ENCODE measurements at places on chromosomes 3 and 15. TPM values are rescaled to one million over a fixed set of nuclear protein-coding genes. Genes with fewer than 3 reads are reported as not detected.

ZPLD1 gene
- not detected for total RNA-seq

- peaks cover 14% of the 10 kb centered on the region for H3K4me1 ChIP-seq
- H3K27me3 ChIP-seq, result no peaks in the 10 kb centered on the region
- no peak overlapping the region for H3K4me3 ChIP-seq
- DNase-seq, result no peak
- H3K36me3 ChIP-seq, result no peaks in the 10 kb centered on the region
- no peak overlapping the region for H3K27ac ChIP-seq
Observed at GRCh38 chr15:100934726-100935125, 15.6 kb downstream of the LRRK1 start.

DNA sequence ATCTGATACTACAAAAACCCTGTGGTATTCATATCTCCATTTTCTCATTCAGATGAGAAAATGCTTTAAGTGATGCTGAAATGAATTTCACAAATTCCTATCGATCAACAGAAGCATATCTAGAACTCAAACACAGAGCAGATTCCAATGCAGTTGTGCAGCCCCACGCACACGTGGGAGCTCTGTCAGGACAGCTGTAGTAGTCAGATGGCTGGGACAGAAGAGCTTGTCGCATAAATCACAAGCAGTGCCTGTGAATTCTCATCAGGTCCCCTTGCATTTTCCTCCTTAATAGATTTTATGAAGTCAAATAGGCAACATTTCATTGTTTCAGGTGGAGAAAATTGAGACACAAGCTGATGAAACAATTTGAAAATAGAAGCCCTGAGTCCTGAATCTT is 792.3 kb downstream of the AGBL1 start:
- no peaks in the 10 kb centered on the region for H3K27me3 ChIP-seq
- H3K36me3 ChIP-seq, result no peaks in the 10 kb centered on the region
- H3K4me1 ChIP-seq, result peaks cover 4% of the 10 kb centered on the region
- no peak for DNase-seq
- no peak overlapping the region for H3K27ac ChIP-seq
- H3K4me3 ChIP-seq, result no peak overlapping the region

- H3K27ac ChIP-seq, result no peak overlapping the region
- H3K4me3 ChIP-seq, result no peak overlapping the region
Observed at GRCh38 chr3:127661600-127661999, 11.2 kb upstream of the ABTB1 start.

GRCh38 chr3:71050538-71051258 is 532.8 kb downstream of the FOXP1 start:
- H3K36me3 ChIP-seq, result no peaks in the 10 kb centered on the region
- no peaks in the 10 kb centered on the region for H3K27me3 ChIP-seq
- DNase-seq, result no peak

GRCh38 chr3:116994351-116994879 is 284.8 kb downstream of the TUSC7 start:
- H3K4me1 ChIP-seq, result no peaks in the 10 kb centered on the region
- H3K36me3 ChIP-seq, result no peaks in the 10 kb centered on the region
- H3K4me3 ChIP-seq, result no peak overlapping the region
- H3K27me3 ChIP-seq, result no peaks in the 10 kb centered on the region
- no peak for DNase-seq

GRCh38 chr3:194404365-194405140 is 5.5 kb upstream of the GP5 start:
- no peaks in the 10 kb centered on the region for H3K4me1 ChIP-seq
- H3K4me3 ChIP-seq, result no peak overlapping the region
- H3K27ac ChIP-seq, result no peak overlapping the region
- DNase-seq, result no peak
- H3K36me3 ChIP-seq, result peaks cover 15% of the 10 kb centered on the region

GRCh38 chr15:73758461-73758860 is 5.3 kb upstream of the INSYN1 start:
- peaks cover 18% of the 10 kb centered on the region for H3K4me1 ChIP-seq
- no peaks in the 10 kb centered on the region for H3K36me3 ChIP-seq
- no peak overlapping the region for H3K27ac ChIP-seq
- peaks cover 11% of the 10 kb centered on the region for H3K27me3 ChIP-seq
- H3K4me3 ChIP-seq, result no peak overlapping the region

DNA sequence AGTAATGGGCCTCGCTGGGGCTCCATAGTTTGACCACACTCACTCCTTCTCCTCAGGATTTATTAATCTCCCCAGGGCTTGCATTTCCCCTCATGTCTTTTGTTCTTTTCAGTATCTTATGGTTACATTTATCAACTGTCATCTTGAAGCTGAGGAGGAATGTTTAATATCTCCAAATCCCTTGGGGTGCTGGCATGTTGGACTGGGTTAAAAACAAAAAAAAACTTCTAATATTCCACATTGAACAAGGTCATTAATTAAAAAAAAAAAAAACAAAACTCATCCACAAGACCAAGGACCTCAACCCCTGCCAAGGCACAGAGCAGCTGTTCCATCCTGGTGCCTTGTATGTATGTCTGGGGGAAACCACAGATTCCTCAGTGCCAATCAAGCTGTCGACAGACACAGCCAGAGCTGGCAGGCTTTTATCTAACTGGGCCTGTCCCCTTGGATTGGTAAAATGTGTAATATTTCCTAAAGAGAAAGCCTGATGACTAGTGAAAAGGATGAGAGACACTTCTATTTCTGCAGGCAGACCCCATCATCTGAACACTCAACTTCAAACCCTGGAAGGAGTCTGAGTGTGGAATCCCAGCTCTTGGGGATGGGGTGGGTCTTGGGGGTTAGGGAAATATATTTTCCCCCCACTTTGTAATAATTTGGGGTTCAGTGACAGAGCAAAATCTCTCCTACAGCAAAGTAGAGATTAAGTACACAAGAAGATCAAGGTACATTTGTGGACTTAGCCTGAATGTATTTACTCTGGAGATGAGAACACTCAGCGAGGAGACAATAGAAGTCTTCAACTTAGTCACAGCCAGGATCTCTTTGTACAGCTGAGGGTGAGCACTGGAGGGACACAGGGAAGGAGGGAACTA is 69.1 kb downstream of the TTC23 start:
- peaks cover 30% of the 10 kb centered on the region for H3K4me1 ChIP-seq
- DNase-seq, result no peak
- peaks cover 22% of the 10 kb centered on the region for H3K36me3 ChIP-seq

GOLGA8T gene
- 1.0 TPM for total RNA-seq

DNA sequence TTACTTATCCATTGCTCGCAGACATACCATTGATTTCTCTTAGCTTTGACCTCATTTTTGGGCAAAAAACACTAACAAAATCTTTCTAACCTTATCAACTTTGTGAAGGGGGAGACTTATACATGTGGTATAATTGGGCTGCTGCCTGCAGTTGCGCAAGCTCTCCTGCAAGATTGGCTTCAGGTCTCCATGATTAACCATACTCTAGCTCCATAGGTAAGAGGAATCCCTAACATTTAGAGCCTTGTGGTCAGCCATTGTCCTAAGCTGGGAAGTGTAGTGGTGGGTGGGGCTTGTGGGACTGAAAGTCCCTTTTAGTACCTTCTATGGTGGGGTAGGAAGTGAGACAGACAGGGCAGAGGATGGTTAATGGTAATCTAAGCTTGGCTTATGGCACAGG is 179.6 kb upstream of the THRB start:
- DNase-seq, result no peak
- H3K27me3 ChIP-seq, result no peaks in the 10 kb centered on the region
- H3K27ac ChIP-seq, result no peak overlapping the region
- H3K36me3 ChIP-seq, result no peaks in the 10 kb centered on the region
- 0 out of 2 replicates have a peak, but pooled peaks cover 4% of the 10 kb centered on the region for H3K4me1 ChIP-seq

DNA sequence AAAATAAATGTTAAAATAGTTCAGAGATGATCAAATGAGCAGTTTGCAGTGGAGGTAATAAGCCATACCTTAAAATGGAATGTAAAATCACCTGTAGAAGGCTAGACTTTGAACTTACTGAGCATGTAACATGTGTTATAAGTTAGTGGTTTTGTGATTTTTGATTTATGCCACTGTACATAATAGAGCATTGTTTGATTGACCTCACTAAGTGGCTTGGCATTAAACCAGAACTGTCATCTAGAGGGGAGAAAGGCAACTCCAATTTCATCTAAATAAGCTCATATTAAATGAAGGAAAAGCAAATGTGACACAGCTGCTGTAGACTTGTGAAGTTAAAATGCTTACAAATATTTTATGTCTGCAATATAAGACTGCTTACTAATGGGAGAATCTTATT is 387.9 kb downstream of the ZIC1 start:
- no peaks in the 10 kb centered on the region for H3K36me3 ChIP-seq
- H3K4me1 ChIP-seq, result no peaks in the 10 kb centered on the region
- H3K4me3 ChIP-seq, result no peak overlapping the region

DNA sequence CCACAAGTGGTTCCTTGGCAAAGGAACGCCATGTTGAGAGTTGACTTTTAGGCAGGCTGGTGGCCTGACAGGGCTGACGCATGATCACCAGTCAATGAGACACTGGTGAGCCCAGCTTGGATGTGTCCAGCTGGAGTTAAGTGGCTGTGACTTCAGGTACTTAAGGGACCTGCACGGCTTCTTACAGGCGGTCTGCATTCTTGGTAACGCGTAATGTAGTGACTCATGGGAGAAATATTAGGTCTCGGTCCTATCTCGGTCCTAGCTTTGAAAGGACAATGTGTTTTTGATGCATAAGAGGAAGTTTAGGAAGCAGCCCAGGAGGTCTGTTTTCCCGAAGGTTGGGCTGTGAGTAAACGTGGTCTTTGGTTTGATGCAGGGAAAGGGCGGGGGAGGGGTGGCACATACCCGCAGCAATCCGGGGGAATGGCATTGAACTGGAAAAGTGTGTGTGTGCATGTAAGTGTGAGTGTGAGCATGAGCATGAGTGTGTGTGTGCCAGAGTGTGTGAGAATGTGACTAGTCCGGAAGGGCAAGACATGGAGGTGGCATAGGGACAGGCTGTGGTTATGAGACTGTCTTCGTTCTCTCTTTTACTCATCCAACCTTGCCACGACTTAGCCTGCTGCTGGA is 55.3 kb downstream of the FAM43A start:
- no peak for DNase-seq
- no peaks in the 10 kb centered on the region for H3K27me3 ChIP-seq
- H3K27ac ChIP-seq, result peak overlapping the region; percentile 30

PPARG gene
- total RNA-seq, result 0.30 TPM

GRCh38 chr15:93052090-93052879 is 36.7 kb downstream of the RGMA start:
- H3K4me1 ChIP-seq, result peaks cover 8% of the 10 kb centered on the region
- peaks cover 57% of the 10 kb centered on the region for H3K36me3 ChIP-seq

GRCh38 chr15:57849317-57849716 is 142.8 kb downstream of the POLR2M start:
- no peak for DNase-seq
- no peak overlapping the region for H3K4me3 ChIP-seq
- H3K27me3 ChIP-seq, result no peaks in the 10 kb centered on the region

DNA sequence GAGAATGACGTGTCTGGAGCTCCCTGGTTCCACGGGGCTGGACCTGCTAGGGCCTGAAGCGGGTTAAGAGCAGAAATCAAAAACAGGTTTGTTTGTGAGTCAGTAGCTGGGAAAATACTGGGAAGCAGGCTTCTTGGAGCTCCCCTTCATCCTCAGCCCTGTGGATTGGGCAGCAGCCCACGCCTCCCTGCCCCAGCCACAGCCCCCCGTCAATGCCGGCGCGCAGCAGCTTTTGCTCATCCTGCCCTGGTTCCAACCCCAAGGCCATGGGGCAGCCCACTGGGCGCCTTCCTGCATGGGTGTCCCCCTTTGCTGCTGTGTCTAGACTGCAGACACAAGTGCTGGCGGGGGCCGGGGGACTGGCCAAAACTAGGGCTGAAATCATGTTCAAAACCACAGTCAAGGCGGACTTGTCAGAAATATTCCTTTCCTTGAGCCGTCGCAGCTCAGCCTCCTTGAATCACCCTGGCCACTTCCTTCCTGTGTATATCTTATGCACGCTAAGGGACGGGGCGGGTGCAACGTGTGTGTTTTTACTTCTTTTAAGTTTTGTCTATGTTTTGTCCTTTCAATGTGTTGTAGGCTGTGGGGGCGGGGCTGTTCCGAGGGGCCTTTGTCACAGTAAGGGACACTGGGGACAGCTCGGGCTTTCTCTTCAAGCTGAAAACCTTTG is 108.1 kb downstream of the KLF13 start:
- H3K27ac ChIP-seq, result no peak overlapping the region
- no peak overlapping the region for H3K4me3 ChIP-seq
- no peak for DNase-seq
- H3K27me3 ChIP-seq, result peaks cover 3% of the 10 kb centered on the region

NPHP3 gene
- 13.1 TPM for total RNA-seq

DNA sequence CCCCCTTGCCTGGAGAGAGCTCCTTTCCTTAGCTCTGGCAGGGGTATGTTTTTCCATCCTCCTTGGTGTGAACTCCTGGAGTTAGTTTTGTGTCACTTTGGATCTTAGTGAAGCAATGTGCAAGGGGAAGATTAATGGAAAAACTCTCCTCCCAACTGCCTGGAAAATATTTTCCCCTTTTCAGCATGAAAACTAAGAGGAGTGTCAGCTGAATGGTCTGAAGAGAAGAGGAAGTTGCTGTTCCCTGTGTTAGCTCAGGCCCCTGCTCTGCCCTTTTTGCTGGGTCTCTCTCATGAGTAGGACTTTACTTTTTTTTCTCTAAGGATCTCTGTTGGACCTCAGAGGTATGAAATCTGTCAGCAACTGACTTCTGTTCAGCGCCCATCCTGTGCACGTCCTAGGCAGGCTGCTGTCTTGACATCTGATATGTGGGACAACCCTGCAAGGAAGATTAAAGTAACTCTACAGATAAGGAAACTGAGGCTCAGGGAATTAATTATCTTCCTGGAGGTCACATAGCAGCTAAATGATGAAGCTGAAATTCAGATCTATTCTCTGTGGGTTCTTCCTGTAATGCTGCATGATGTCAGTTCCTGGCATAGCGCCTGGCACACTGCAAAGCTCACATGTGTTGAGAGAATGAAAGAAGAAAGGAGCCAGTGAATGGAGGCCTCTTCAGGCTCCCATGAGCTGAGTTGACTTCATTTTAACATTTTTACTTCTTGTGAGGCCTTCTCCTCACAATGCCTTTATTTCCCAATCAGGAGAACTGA is 109.7 kb upstream of the GALNT15 start:
- H3K4me3 ChIP-seq, result no peak overlapping the region
- no peaks in the 10 kb centered on the region for H3K4me1 ChIP-seq

ACAN gene
- 1.4 TPM for total RNA-seq

CSPG5 gene
- 3.3 TPM for total RNA-seq

C3orf22 gene
- total RNA-seq, result not detected

DNA sequence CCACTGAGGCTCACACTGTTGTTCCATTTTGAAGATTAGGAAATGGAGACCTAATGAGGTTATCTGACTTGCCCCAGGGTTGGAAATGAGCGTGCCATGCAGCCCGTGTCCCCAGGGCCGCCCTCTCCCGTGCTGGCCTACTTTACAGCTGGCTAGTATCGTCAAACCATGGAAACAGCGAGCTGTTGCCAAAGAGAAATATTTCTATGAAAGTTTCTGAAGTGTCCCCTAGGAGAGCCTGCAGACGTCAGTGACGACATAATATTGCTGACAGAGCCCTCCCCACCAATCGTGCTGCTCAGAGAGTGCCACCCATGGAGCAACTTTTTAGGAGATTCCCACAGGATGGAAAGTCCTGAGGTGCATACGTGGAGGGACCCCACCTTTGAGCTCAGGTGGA is 11.2 kb upstream of the FAM174B start:
- H3K4me1 ChIP-seq, result peaks cover 60% of the 10 kb centered on the region
- H3K4me3 ChIP-seq, result peak overlapping the region; percentile 59
- DNase-seq, result no peak
- H3K27me3 ChIP-seq, result peaks cover 63% of the 10 kb centered on the region
- 0 out of 2 replicates have a peak overlapping the region, but pooled peaks have one; percentile 21 for H3K27ac ChIP-seq
- no peaks in the 10 kb centered on the region for H3K36me3 ChIP-seq
